Activated naive CD8-positive, alpha-beta T cell treated with anti-CD3 and anti-CD28 coated beads for 36 hours (primary cell): ENCODE measurements at places on chromosomes 16 and 17. TPM values are rescaled to one million over a fixed set of nuclear protein-coding genes. Genes with fewer than 3 reads are reported as not detected.

The ZPBP2 gene
- not detected for total RNA-seq

The SLX1A gene
- total RNA-seq = 64.2 TPM

The ABCC12 gene
- total RNA-seq = not detected

The METRNL gene
- 4.7 TPM for total RNA-seq

GRCh38 chr16:51129105-51129504, 22.0 kb downstream of the SALL1 start:
- H3K36me3 ChIP-seq = no peaks in the 10 kb centered on the region
- H3K27me3 ChIP-seq = peaks cover 31% of the 10 kb centered on the region
- no peak overlapping the region for H3K27ac ChIP-seq
- no peaks in the 10 kb centered on the region for H3K4me1 ChIP-seq
- DNase-seq = no peak
- H3K4me3 ChIP-seq = no peak overlapping the region

DNA sequence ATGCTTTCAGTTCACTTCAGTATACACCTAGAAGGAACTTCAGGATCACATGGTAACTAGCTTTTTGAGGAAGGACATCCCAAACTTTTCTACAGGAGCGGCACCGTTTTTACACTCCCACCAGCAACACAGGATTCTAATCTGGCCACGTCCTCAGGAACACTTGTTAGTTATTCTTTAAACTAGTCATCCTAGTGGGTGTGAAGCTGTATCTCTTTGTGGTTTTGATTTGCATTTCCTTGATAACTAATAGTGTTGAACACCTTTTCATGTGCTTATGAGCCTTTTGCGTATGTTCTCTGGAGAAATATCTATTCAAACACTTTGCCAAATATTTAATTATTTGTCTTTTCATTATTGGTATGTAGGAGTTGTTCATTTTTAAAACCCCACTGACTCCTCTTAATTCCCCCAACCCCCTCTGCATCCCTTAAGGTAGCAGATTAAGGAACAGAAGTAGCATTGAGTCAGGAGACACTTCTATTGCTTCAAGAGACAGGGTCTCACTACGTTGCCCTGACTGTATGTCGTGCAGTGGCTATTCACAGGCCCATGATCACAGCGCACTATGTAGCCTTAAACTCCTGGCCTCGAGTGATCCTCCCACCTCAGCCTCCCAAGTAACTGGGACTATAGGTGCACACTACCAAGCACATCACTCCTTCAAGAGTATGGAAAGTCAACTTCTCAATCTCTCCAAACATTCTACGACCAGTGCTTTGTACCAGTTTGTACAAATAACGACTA, 25.4 kb downstream of the YWHAE start:
- H3K27me3 ChIP-seq = no peaks in the 10 kb centered on the region
- peaks cover 37% of the 10 kb centered on the region for H3K36me3 ChIP-seq
- H3K27ac ChIP-seq = peak overlapping the region; percentile 60
- H3K4me1 ChIP-seq = peaks cover 67% of the 10 kb centered on the region
- peak overlapping the region; percentile 29 for H3K4me3 ChIP-seq

- DNase-seq = no peak
- no peak overlapping the region for H3K27ac ChIP-seq
- H3K27me3 ChIP-seq = peaks cover 3% of the 10 kb centered on the region
- no peak overlapping the region for H3K4me3 ChIP-seq
- no peaks in the 10 kb centered on the region for H3K4me1 ChIP-seq
- no peaks in the 10 kb centered on the region for H3K36me3 ChIP-seq
Observed at GRCh38 chr16:85349365-85350145, 237.3 kb upstream of the CIBAR2 start.

GRCh38 chr17:70168977-70169708, at the start of gene KCNJ2:
TSS of gene KCNJ2 (plus strand) at chr17:70169532. CDS start at chr17:70175040, 5,508 bp downstream.
- peaks cover 16% of the 10 kb centered on the region for H3K4me1 ChIP-seq
- DNase-seq = peak; percentile 77
- no peaks in the 10 kb centered on the region for H3K36me3 ChIP-seq
- H3K27ac ChIP-seq = no peak within 1 kb of the TSS

GRCh38 chr17:27570578-27570914, 60.4 kb upstream of the LGALS9 start:
- no peak overlapping the region for H3K27ac ChIP-seq
- H3K4me1 ChIP-seq = peaks cover 68% of the 10 kb centered on the region
- H3K36me3 ChIP-seq = peaks cover 24% of the 10 kb centered on the region
- no peak overlapping the region for H3K4me3 ChIP-seq
- no peak for DNase-seq

The COL1A1 gene
- 0.72 TPM for total RNA-seq

DNA sequence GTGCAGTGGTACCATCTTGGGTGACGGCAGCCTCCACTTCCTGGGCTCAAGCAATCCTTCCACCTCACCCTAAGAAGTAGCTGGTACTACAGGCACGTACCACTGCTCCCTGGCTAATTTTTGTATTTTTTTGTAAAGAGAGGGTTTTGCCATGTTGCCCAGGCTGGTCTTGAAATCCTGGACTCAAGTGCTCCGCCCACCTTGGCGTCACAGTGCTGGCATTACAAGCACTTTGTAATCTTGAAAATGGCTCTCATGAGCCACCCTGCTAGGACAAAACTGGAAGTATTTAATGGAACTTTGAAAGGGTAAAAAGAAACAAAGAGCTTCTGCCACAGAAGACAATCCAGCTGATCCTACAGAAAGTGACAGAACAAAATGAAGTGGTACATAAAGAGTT, 9.2 kb downstream of the SUMO2 start:
- H3K4me1 ChIP-seq = peaks cover 18% of the 10 kb centered on the region
- H3K27me3 ChIP-seq = no peaks in the 10 kb centered on the region
- no peak overlapping the region for H3K27ac ChIP-seq
- peaks cover 35% of the 10 kb centered on the region for H3K36me3 ChIP-seq

- DNase-seq = no peak
- H3K27me3 ChIP-seq = no peaks in the 10 kb centered on the region
- H3K36me3 ChIP-seq = peaks cover 70% of the 10 kb centered on the region
- peaks cover 62% of the 10 kb centered on the region for H3K4me1 ChIP-seq
- no peak overlapping the region for H3K27ac ChIP-seq
- H3K4me3 ChIP-seq = no peak overlapping the region
Observed at GRCh38 chr16:27330542-27330941, 16.8 kb downstream of the IL4R start.

GRCh38 chr17:40382251-40382650, 17.7 kb upstream of the GJD3 start:
- DNase-seq = no peak
- H3K27ac ChIP-seq = no peak overlapping the region
- H3K4me3 ChIP-seq = no peak overlapping the region
- peaks cover under 1% of the 10 kb centered on the region for H3K27me3 ChIP-seq
- peaks cover 2% of the 10 kb centered on the region for H3K36me3 ChIP-seq

DNA sequence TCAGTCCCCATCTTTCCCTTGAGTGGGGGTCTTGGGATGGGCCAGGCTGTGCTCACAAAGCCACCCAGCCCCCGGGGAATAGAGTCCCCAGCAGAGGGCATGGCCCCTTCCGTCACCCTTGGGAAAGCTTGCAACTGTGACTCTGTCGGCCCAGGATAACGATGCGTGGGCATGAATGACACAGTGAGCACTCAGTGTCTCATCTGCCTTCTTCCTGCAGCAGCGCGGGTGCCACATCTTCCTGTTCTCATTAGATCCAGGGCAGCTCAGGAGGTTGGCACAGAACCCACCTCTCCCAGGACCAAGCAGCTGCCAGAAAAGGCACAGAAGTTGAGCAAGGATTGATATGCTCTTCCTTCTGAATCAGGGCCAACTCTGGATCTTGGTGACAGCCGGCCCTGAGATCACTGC, 84.7 kb downstream of the MRC2 start:
- H3K27me3 ChIP-seq = peaks cover 7% of the 10 kb centered on the region
- no peak for DNase-seq
- H3K4me1 ChIP-seq = peaks cover 3% of the 10 kb centered on the region
- no peak overlapping the region for H3K4me3 ChIP-seq
- H3K27ac ChIP-seq = no peak overlapping the region

- H3K4me1 ChIP-seq = peaks cover 15% of the 10 kb centered on the region
- no peaks in the 10 kb centered on the region for H3K27me3 ChIP-seq
Observed at GRCh38 chr17:63946440-63947363, 14.6 kb upstream of the CD79B start.

The KRT25 gene
- not detected for total RNA-seq

The ABI3 gene
- 54.9 TPM for total RNA-seq

- no peak overlapping the region for H3K27ac ChIP-seq
- no peak overlapping the region for H3K4me3 ChIP-seq
- no peaks in the 10 kb centered on the region for H3K4me1 ChIP-seq
- DNase-seq = no peak
Observed at GRCh38 chr16:60582528-60582927, 1453.7 kb downstream of the CDH8 start.

- no peaks in the 10 kb centered on the region for H3K27me3 ChIP-seq
- peaks cover 15% of the 10 kb centered on the region for H3K4me1 ChIP-seq
- H3K36me3 ChIP-seq = peaks cover 43% of the 10 kb centered on the region
- DNase-seq = no peak
Observed at GRCh38 chr17:78812855-78813254, 27.8 kb downstream of the USP36 start.

The BTBD17 gene
- not detected for total RNA-seq

DNA sequence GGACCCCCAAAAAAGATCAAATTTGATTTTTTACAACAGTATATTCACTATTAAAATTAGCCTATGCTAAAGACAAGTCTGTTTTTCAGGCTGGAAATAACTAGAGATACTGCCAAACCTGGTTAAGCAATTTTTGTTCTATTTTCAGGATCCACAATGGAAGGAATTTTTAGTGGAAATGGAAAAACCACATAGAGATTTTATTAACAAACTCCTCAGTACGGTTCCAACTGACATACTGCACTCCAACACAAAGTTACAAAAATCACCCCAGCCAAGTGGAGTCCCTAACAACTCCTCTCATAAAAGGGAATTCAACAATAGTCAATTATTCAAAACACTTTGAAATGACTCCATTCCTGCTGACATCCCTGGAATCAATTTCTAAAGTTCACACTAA, 101.6 kb upstream of the TOB1 start:
- peaks cover 6% of the 10 kb centered on the region for H3K36me3 ChIP-seq

DNA sequence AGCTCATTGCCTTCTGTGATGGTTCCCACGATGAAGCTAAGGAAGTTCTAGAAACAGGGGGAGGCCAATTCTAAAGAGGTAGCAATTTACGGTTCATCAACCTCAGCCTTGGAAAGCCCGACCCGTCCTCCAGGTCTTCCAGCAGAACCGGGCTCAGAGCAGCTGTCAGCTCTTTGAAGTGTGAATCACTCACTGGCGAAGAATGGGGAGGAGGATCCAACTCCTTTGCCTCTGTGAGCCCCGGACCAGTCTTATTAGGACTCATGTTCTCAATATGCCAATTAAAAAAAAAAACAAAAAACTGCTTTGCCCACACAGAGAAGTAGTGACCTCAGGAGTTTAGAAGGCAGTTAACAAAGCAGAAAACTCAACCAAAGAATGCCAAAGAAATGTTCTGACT, 31.4 kb downstream of the STX8 start:
- H3K27ac ChIP-seq = no peak overlapping the region
- no peaks in the 10 kb centered on the region for H3K27me3 ChIP-seq
- H3K4me3 ChIP-seq = no peak overlapping the region

DNA sequence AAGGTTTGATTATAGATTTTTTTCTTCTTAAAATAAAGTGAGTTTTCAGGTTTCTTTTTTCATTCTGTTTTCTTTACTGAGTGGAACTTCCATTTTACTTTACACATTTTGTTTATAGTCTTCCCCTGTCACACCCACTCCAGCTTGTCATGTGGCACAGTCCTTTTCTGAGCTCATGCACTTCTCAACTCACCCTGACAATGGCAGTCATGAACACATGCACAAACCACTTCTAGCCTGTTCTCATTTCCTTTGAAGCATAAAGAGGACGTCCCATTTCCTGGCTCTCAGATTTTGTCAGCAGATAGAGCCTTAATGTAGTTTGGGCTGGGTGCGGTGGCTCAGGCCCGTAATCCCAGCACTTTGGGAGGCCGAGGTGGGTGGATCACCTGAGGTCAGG, 168.0 kb downstream of the AHSP start:
- DNase-seq = peak; percentile 32
- peaks cover 11% of the 10 kb centered on the region for H3K4me1 ChIP-seq
- no peaks in the 10 kb centered on the region for H3K27me3 ChIP-seq
- no peaks in the 10 kb centered on the region for H3K36me3 ChIP-seq

- H3K27me3 ChIP-seq = no peaks in the 10 kb centered on the region
- no peak overlapping the region for H3K27ac ChIP-seq
- H3K36me3 ChIP-seq = no peaks in the 10 kb centered on the region
- no peak overlapping the region for H3K4me3 ChIP-seq
Observed at GRCh38 chr17:2996810-2997670, 66.4 kb downstream of the OR1D5 start.

GRCh38 chr17:45042346-45043120, 8.9 kb downstream of the DCAKD start:
- no peak overlapping the region for H3K4me3 ChIP-seq
- H3K27ac ChIP-seq = no peak overlapping the region
- peaks cover 29% of the 10 kb centered on the region for H3K4me1 ChIP-seq
- H3K27me3 ChIP-seq = no peaks in the 10 kb centered on the region
- H3K36me3 ChIP-seq = peaks cover 5% of the 10 kb centered on the region
- DNase-seq = no peak

DNA sequence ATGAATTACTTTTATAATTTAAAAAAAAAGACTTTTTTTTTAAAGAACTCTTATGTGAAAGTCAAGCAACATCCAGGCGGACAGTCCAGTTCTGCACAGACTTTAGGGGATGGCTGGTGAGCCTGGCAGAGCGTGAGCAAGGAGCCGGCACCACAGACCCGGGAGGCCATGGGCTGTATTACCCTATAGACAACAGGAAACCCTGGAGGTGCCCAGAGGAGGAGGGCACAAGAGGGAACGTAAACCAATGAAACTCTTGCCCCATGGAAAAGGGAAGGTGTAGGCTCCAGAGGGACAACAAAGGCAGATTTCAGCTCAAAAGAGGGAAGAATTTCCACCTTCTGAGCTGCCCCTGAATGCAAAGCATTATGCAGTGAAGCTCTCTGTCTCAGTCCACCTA, 25.5 kb upstream of the RPH3AL start:
- H3K27me3 ChIP-seq = no peaks in the 10 kb centered on the region
- peaks cover 2% of the 10 kb centered on the region for H3K4me1 ChIP-seq
- DNase-seq = no peak
- no peak overlapping the region for H3K4me3 ChIP-seq
- no peak overlapping the region for H3K27ac ChIP-seq

DNA sequence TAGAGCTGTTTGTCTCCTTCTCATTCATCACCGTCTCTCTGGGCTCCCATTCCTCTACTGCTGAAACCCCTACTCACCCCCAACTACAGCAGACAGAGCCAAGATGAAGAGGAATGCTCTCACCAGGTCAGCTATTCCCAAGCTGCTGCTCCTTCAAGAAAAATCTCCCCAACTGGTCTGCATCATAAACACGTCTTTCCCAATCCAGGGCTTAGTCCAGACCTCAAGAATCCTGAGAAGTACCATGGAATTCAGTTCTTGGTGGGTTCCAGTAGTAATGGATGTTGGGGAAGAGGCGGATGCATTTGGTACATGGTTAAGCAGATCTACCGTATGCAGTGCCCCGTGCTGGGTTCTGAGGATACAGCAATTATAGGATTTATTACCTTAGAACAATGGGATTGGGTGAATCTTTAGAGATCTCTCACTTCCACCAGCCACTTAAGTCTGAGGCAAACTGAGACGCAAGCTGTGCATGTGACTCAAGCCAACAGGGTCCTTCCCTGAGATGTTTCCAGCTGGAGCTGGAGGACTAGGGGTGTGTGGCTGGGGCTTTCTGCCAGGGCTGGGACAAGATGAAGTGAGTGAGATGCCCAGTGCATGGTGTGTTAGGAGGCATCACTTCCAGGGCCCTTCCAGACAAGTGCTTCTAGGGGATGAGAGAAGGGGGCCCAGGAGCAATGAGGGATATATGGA, 232.7 kb upstream of the CDH5 start:
- H3K27me3 ChIP-seq = peaks cover 28% of the 10 kb centered on the region
- H3K36me3 ChIP-seq = no peaks in the 10 kb centered on the region
- H3K4me1 ChIP-seq = no peaks in the 10 kb centered on the region
- DNase-seq = no peak
- no peak overlapping the region for H3K27ac ChIP-seq
